Psoas muscle (tissue), 8 donors: ENCODE measurements at places on chromosomes 1 and 21. TPM values are rescaled to one million over a fixed set of nuclear protein-coding genes. Genes with fewer than 3 reads are reported as not detected.

- H3K4me1 ChIP-seq: peaks cover 23% of the 10 kb centered on the region
- H3K27me3 ChIP-seq: no peaks in the 10 kb centered on the region
- H3K4me3 ChIP-seq: no peak overlapping the region
- no peak for DNase-seq
- no peaks in the 10 kb centered on the region for H3K36me3 ChIP-seq
Measured at GRCh38 chr21:44010429-44010828, 1.7 kb upstream of the TRAPPC10 start.

- no peak for DNase-seq
- H3K36me3 ChIP-seq: no peaks in the 10 kb centered on the region
- H3K4me1 ChIP-seq: no peaks in the 10 kb centered on the region
- H3K27me3 ChIP-seq: no peaks in the 10 kb centered on the region
- no peak overlapping the region for H3K27ac ChIP-seq
Measured at GRCh38 chr1:30061292-30062220, 661.8 kb downstream of the MATN1 start.

Gene GBP5
- polyA plus RNA-seq: 0.18 TPM

DNA sequence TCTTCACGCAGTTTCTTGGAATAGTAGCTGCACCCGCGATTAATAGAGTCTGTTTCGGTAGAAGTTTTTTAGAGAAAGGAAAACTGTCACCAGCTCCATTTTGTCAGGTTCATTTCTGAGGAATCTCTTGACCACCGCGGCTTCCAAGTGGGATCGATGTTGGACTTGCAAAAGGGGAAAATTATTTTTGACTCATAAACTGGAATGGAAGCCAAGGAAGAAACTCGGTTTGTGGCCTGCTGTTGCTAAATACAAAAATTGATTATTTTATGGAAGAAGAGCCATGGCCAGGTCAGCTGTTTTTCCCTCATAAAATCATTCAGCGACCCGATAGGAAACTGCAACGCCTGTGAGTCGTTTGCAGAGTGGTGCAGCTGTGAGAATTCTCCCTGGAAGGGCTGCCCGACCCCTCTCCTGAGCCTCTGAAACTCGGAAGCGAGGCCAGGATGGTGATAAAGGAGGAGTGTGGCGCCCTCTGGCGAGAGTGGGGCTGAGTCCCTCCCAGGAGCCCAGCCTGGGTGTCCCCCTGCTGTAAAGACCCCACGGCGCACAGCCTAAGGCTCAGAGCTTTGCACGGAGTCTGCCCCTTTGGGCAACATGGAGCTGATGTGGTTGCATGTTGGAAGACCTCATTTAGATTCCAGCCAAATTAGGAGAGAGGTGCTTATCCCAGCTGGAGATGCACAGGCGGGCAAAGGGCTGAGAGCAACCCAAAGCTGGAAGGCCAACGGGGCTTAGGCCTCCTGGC, 83.6 kb upstream of the SLC25A33 start:
- H3K27me3 ChIP-seq: no peaks in the 10 kb centered on the region
- H3K4me1 ChIP-seq: peaks cover 25% of the 10 kb centered on the region
- no peaks in the 10 kb centered on the region for H3K36me3 ChIP-seq
- no peak overlapping the region for H3K4me3 ChIP-seq
